BJ (cell line): ENCODE measurements at places on chromosomes 2 and 18.

DNA sequence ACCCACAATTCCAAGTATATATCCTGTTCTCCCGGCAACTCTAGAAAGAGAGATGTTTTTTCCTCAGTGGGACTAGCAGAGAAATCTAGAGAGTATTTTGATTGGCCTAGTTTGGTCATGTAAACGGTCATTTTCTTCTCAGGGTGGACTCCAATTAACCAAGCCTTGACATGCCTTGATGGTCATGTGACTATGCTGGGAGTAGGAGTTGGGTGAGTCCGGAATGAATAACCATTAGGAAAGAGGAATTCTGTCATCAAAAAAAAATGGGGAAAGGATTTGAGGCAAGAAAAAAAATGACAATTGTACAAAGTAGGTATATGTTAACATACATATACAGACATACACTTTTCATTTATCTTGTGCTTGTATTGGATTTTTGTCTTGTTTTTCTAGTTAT, 248.2 kb upstream of the CDH20 start:
- DNase-seq: no peak

DNA sequence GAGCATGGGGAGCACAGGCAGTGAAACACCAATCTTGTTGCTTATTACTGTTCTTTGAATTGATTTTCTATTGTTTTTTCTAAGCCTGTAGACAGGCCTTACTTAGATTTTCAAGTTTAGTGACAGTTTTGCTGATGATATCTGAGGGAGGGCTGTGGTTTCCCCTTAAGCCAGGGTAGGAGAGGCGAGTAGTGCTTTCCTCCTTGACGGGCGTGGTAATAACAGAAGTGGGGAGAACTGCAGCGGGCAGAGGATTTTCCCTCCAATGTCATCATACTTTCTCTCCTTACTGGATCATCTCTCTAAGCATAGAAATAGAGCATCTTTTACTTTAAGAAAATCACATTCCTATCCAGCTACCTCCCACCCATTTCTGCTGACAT, 314.4 kb downstream of the ALK start:
- no peak for DNase-seq

DNA sequence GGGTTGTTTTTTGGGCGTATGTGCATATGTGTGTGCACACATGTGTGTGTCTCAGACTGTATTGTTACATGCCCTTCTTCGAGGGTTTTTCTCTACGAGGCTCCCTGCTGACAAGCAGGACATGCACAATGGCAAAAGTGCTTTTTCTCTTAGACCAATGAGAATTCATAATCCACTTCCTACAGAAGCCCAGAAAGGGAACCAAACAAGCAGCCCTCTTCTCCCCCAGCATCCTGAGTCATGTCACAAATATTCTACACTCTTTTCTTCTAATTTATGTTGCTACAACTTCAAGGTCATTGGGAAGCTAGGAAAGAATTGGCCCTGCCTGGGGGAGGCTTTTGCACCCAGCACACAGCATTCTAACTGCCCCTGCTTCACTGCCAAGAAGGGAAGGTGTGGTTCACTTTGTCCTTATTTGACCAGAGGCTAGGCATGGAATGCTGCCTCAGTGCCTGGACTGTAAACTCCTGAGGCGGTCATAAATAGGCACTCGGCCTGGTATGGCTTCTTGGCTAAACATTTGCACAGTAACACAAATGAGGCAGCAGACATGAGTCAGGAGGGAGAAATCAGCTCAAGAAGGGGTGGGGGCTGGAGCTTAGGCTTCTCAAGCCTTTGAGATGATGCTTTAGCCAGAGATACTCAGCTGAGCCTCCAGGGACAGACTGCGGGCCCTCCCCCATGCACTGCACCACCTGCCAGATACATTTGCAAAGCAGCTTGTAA, 92.7 kb upstream of the KLF7 start:
- DNase-seq: peak; percentile 100

- no peak for DNase-seq
These were observed 459 bp upstream of the EFR3B start for GRCh38 chr2:25041307-25041927.

DNA sequence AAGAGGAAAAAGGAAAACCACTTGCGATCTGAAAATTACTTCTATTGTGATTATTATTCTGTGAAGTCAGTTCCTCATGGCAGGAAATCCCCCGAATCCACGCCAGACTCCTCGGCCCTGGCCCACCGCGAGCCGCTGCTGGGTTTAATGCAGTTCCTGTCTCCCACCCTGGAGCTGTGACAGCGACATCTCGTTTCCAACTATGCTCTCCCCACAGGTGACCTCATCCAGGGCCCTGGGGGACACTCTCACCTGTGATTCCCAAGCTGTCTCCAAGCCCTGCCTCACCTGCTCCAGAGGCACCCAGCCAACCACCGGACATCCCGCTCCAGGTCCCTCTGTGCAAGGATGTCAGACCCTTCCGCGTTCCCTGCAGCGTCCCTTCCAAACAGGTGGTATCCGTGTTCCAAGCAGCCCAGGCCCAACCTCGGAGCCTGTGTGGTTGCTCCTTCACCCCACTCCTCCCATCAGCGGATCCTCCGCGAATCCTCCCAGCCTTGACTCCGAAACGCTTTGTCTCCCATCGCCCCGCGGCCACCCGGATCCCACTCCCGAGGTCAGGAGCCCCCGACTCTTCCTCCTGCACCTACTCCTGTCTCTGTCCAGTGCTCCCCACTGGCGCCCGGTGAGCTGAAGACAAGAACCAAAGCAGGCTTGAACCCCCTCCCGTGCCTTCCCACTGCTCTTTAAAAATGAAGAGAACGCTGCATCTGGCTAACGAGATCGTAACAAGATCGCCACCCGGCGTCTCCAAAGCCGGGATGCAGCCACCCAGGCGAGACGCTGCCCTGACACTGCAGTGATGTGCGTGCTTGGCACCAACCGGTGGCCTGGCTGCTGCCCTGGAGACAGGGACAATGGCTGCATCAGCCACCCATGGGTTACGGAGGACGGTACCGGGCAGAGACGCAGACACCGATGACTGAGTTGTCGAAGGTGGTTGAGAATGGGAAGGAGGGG, 96.5 kb downstream of the NDUFA10 start:
- no peak for DNase-seq

- DNase-seq: no peak
These were observed 78.2 kb upstream of the MGAT4A start for GRCh38 chr2:98809116-98809515.

DNA sequence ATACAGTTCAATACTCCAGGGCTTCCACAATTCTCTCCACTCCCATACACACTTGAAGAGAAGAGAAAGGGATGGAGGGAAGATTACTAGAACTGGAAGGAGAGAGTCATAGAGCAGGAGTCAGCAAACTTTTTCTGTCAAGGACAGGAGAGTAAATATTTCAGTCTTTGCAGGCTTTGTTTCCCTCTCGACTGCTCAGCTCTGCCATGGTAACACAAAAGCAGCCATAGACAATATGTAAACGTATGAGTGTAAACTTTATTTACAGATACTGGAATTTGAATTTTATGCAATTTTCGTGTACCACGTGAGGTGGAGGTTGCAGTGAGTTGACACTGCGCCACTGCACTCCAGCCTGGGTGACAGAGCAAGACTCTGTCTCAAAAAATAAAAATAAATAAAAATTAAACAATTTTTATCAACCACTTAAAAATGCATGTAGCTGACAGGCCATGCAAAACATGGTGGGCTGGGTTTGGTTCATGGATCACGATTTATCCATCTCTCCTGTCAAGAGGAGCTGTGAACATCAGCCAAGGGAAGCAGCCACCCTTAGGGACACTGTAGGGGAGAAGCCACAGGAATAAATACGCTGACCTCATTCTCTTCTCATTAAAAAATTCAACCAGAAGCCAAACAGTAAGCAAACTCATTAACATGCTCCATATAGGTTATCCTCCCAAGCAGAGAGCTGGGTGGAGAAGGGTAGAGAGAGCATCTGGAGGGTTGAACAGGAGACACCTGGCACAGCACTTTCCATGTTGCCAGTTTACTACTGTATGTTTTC, 266.4 kb upstream of the FN1 start:
- no peak for DNase-seq

DNA sequence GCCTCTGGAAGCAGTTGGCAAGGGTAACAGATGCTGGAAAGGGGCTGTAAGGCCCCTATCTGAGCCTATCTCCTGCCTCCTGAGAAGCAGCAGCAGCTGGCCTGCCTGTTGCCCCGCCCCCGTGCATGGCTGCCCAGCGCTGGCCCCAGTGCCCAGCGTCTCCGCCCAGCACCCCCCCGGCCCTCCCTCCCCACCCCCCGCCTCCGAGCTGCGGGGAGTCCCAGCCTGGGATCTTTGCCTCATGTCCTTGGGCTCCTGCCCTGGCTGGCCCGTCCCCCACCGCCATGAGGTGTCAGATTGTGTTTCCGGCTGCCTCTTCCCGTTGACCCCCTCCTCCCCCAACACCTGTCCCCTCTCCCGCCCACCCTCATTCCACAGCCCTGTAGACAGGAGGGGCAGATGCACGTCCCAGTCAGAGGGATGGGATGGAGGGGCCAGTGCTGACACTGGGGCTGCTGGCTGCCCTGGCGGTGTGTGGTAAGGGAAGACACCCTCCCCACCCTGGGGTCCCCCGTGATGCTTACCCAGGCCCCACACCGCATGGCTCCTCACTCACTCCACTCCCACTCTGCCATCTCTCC, at the start of gene CHRND:
TSS of gene CHRND (plus strand) at position 370 of the 581 bp plus-strand sequence. CDS start at position 426, 56 bp downstream.
- DNase-seq: no peak

DNA sequence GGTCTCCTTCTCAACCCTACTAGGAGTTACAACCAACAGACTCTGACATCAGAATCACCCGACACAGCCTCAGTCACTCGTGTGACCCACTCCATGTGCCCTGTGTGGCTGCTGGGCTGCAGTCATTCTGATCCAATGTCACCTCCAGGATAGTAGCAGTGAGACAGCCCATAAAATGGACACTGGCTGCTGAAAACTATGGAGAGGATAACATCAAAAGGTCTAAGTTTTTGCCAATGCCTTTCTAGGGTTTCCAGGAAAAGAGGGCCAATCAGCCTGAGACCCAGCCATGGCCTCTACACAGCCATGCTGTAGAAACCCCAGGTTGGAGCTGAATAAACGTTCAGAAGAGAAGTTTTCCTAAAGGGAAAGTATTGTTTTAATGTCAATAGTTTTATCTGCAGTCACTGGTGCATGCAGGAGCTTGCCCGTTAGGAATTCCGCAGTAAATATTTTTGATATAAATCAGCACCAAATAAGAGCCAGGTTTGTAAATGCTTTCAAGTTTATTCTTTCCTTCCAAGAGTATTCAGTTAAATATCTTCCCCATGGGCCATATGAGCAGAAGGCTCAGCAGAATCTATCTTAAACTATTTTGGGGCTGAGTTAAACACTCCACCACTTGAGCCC, 92.2 kb upstream of the PID1 start:
- DNase-seq: no peak

- DNase-seq: no peak
These were observed 39.7 kb upstream of the HDAC4 start for GRCh38 chr2:239440511-239440959.

DNA sequence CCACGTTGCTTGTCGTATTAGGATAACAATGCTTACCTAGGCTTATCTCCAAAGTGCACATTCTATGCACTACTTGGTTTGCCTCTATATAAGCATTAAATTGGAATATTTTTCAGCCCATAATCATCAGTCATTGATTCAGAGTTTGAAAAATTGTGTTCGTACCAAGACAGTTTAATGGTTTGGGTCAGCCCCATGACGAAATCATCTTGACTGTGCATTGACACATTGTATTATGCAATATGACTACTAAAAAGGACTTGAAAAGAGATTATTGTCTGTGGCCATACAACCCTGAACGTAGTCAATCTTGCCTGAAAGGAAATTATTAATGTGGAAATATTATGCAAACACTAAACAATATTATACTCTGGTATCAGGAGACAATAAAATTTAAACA, 141.3 kb downstream of the EML6 start:
- no peak for DNase-seq

- DNase-seq: no peak
These were observed 220.2 kb upstream of the CCDC68 start for GRCh38 chr18:55179425-55179824.

GRCh38 chr2:36781907-36782720, 85.6 kb downstream of the VIT start:
- DNase-seq: no peak

- no peak for DNase-seq
These were observed 803.3 kb upstream of the CELF4 start for GRCh38 chr18:38368886-38369285.

- DNase-seq: no peak
These were observed 43.4 kb downstream of the ZNF516 start for GRCh38 chr18:76451396-76452331.

DNA sequence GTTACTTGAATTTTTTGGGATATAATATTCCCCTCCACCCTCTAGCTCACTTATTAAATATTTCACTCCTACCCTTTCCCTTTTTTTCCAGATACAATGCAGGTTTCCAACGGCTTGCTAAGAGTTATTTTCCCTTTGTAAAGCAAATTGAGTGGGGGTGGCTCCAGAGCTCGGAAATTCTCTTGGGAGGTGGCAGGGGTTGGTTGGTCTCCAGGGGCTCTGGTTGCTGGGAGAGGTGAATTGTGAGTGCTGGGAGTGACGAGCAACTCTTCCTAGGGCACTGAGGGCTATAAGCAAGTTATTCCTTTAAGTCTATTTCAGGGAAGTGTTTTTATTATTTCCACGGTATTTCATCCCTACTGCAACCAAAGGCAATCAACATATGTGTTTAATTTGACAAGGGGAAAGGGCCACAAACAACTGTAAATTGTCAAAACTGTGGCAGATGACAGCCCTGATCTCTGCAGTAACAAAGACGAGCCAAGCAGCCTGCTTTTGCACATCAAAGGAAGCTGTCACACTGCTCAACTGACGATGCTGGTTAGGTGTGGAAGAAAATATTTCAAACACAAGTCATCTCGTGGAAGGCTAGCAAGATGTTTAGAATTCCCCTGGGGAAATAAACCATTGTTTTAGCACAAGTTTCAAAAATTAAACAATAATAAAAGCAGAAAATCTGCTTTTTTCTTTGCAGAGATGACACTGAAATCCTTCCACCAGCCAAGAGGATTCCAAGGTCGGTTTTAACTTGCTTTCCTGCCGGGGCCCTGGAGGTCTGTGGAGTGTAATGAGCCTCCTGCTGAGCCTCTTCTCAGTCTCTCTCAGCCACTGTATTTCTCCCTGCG, 34.8 kb upstream of the ASXL2 start:
- no peak for DNase-seq

- no peak for DNase-seq
These were observed 116.0 kb downstream of the DTNB start for GRCh38 chr2:25557179-25558036.

DNA sequence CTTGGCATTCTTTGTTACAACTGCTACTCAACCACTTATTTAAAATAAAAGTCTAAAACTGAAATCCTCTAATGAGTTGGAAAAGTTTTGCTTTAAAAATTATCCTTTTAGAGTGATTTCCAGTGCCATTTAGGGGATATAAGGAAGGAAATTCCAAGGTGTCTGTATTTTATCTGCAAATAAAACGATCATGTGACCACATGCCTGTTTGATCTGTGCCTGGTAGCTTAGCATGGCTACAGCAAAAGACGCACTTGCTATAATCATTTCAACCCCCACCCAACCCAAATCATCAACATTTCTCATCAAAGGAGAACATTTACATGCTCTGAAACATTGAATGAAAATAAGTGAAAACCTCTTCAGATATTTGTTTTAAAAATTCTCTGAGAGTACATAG, 615.1 kb downstream of the IRS1 start:
- no peak for DNase-seq
